ENCODE measurements at places on chromosomes 16 and 17.

GRCh38 chr17:2108170-2108569 is 53.3 kb downstream of the HIC1 start:
- no peak for DNase-seq

DNA sequence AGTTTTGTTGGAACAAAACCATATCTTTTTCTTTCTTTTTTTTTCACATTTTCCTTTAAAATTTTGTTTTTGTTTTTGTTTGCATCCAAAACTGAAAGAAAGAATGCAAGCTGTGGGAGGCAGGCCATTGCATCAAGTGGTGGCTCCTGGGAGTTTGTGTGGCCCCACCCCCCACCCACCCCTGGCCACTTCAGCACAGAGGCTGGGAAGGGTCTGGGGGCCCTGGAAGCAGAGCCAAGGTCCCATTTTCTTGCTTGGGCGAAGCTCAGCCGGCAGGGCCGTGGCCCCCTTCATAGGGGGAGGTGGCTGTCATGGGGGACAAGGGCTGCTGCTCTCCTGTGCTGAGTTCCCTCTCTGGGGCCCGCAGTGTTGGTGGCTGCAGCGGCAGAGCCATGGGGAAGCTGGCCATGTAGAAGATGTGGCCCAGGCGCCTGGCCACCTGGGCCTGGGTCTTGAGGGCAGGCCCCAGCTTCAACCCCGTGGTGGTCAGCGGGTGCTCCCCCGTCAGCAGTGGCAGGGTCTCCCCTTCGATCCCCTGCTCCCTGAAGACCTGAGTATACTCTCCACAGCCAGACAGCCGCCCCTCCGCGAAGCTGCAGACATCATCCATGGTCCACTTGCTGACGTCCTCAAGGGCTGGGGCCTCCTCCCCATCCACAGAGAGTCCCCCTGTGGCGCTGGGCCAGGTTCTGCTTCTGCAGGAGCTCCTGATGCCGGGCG is 19.8 kb downstream of the PAFAH1B1 start:
- DNase-seq: no peak

GRCh38 chr17:30921544-30922196 is at the start of gene ADAP2:
TSS of gene ADAP2 (plus strand) at chr17:30921945. CDS start at chr17:30922015, 70 bp downstream.
- no peak for DNase-seq

DNA sequence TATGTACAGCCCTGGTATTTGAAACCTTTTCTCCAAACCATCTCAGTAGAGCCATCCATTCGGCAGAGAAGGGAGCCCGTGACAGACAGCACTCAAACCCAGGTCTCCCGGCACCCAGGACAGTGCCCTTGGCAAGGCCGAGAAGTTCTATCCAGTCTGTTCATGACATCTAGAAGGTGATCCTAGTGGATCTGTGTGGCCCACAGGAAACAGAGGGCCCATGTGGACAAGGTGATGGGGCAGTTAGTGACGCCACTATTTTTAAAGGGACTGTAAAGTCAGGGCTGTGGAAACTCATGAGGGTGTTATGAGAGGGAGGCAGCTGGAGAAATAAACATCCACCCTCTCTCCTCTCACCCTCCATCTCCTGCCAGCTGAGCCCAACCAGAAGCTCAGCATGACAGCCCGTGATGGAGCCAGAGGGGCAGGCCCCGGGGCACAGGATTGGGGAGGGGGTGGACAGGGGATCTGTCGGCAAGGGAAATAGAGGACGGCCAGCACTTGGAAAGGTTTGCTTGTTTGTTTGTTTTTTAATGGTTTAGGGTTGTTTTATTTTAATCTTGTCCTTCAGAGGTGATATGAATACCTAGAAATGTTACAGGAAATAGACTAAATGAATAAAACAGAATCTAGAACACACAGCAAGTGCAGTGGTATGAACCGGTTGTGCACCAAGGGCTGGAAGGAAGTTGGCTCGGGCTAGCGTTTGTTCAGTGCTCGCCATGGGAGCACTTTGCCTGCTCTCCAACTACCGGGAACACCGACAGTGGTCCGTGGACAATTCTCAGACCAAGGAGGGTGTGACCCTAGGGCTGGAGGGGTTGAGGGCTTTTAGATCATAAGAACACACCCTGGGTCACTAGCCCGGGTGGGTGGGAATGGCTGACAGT is 17.1 kb downstream of the MYLK3 start:
- DNase-seq: no peak

- peak; percentile 84 for DNase-seq
Observed at GRCh38 chr17:68613739-68614298, 12.7 kb upstream of the FAM20A start.

DNA sequence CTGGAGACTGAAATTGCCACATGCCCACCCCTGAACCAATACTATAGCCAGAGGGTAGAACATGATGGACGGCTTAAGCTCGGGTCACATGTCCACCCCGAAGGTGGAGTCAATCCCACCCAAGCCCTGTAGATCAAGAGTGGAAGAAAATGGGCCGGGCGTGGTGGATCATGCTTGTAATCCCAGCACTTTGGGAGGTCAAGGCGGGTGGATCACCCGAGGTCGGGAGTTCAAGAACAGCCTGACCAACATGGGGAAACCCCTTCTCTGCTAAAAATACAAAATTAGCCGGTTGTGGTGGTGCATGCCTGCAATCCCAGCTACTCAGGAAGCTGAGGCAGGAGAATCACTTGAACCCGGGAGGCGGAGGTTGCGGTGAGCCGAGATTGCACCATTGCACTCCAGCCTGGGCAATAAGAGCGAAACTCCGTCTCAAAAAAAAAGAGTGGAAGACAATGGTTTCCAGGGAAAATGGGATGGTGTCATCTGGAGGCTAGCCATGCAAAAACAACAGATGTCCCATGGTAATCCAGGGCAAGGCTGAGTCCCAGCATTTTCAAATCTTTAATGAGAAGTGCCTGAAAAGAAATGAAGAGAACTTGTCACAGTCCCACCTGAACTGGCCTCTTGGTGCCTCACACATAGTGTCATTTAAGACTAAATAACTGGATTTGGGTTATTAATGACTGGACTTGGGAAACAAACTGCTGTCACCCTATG is 30.1 kb downstream of the CD300LF start:
- no peak for DNase-seq

DNA sequence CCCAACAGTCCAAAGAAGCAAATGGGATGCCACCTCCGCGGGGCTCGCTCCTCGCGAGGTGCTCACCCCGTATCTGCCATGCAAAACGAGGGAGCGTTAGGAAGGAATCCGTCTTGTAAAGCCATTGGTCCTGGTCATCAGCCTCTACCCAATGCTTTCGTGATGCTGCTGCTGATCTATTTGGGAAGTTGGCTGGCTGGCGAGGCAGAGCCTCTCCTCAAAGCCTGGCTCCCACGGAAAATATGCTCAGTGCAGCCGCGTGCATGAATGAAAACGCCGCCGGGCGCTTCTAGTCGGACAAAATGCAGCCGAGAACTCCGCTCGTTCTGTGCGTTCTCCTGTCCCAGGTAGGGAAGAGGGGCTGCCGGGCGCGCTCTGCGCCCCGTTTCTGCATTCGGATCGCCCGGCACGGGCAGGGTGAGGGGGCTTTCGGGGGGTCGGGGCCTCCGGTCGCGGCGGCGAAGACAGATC is at the start of gene CDH13:
TSS of gene CDH13 (plus strand) at position 179 of the 471 bp plus-strand sequence.
- peak; percentile 70 for DNase-seq

- DNase-seq: no peak
Observed at GRCh38 chr17:30920282-30920681, 1.5 kb upstream of the ADAP2 start.
